Muscle of leg (tissue), 16 donors: ENCODE measurements at places on chromosomes 16 and 17.
A peak's percentile ranks its signal among the peaks of the same experiment; 100 is the strongest.

GRCh38 chr17:12808723-12809122, 19.4 kb downstream of the ARHGAP44 start:
- no peak for DNase-seq

DNA sequence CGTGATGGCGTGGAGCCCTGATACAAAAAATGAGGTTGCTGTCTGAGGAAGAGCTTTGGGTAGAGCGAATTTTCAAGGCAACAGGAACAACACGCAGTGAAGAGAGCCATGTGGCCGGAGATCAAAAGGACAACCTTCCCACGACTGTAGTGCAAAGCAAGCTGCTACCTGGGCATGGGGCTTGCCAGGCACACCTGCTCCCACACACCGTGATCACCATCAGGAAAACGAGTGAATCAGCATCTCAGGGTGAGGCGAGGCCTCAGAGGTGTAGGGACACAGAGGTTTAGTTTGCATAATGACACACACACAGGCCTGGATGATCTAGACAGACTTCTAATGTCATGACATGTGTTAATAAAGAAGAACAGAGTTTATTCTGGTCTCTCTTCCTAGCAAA, 65.7 kb downstream of the PARN start:
- no peak for DNase-seq

DNA sequence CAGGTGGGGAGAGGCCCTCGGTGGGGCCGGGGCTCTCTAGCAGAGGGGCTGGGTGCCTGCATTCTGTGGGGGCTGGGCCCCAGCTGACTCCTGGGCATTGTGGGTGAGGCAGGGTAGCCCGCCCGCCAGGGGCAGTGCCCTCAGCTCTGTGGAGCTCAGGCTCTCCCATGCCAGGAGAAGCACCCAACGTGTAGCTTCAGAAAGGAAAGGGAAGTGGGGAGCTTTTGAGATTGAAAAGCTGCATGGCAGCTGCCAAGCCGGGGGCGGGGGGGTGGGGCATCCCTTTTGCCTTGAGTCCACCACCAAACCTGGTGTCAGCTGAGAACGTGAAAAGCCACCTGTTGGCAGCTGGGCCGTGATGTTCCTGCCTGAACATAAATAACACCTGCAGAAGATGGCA, 192.1 kb upstream of the CIBAR2 start:
- DNase-seq: no peak

- peak; percentile 78 for DNase-seq
Observed at GRCh38 chr17:69853541-69854224, 221.3 kb upstream of the KCNJ16 start.

DNA sequence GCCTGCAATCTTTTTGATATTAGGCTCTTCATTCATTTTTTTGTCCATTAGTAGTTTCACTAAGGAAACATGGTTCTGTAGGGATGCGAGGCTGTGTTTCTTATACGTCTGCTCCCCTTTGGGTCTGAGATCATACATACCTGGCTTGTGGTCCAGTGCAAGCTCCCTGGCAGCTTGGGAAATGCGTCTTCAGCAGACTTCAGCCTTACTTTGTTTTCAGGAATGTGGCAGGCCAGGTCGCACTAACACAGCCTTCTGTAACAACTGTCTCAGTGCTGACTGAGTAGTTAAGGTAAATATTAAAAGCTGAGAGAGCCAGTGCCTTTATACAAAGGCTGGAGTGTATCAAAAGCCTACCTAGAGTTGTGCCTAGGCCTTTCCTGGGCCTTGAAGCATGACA, 970.5 kb upstream of the EEF2KMT start:
- no peak for DNase-seq

- DNase-seq: no peak
Observed at GRCh38 chr17:72788950-72789585, 303.4 kb downstream of the SLC39A11 start.

GRCh38 chr16:66481943-66482390, 54.9 kb downstream of the BEAN1 start:
- no peak for DNase-seq

- peak; percentile 94 for DNase-seq
Observed at GRCh38 chr17:64679710-64680216, 17.7 kb upstream of the SMURF2 start.

DNA sequence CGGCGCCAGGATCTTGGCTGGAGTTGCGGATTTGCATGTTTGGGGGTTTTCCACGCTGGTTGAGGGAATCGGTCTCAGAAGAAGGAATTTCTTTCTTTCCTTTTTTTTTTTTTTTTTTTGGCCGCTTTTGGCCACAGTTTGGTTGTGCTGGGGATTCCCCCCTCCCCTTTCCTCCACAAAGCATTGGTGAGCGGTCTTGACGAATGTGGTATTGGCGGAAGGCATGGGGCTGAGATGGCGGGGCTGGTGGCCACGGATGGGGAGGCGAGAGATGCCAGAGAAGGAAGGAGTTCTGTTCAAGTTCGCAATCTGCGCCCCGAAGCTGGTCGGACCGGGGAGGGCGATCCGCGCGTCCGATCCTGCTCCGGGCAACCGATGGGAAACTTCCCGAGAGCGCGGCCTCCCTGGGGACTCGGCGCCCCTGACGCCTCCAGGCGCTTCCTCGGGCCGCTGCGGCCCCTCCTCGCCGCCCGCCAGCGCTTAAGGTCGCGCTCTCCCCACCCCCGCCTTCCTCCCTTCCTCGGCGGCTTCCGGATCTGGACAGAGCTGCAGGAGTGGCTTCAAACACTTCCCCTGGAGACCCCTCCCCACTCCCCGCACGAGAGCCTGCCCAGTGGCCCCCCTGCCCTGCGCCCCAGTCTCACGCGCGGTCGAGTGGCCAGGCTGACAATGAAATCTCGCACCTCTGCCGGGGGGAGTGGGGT, 43.2 kb downstream of the RAI1 start:
- peak; percentile 72 for DNase-seq

- no peak for DNase-seq
Observed at GRCh38 chr17:5439446-5439764, 450 bp upstream of the C1QBP start.

DNA sequence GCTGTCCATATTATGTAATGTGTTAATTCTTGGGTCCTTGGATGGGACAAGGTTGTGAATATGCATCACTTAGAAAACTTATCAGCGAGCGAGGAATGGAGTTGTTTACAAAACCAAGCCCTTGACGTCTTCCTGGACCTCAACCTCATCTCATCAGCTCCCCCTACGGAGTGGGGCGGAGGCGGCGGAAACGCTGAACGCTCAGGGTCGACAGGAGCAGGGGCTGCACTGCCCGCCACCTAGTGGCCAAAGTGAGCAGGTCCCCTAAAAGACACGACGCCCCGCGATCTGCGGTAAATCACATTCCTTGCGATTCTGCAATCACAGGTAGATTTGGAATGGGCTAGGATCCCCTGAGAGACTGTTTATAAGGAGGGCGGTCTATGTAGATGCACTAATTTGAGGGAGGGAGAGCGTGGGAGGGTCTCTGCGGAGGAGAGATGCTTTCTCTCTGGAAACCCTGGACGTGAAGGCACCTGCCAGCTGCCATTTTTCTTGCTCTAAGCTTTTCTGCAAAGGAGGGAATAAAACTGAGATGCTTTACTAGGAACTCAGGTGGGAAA, 5.4 kb upstream of the ICAM2 start:
- DNase-seq: peak; percentile 68

DNA sequence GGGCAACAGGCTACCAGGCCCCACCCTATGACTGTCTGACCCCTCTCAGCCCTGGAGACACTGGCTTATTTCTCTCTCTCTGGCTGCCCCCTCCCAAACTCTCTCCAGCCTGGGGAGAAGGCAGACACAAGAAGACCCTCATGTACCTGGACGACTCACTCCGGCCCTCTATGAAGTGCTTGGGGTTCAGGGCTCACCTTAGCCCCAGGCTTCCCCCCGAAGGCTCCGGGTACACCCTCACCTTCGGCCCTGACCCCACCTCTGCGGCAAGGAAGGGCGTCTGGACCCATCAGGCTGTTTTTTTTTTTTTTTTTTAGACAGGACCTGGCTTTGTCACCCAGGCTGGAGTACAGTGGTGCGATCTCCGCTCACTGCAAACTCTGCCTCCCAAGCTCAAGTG, 906 bp upstream of the CARMIL2 start:
- no peak for DNase-seq

GRCh38 chr16:17548825-17549224, 78.1 kb upstream of the XYLT1 start:
- no peak for DNase-seq

DNA sequence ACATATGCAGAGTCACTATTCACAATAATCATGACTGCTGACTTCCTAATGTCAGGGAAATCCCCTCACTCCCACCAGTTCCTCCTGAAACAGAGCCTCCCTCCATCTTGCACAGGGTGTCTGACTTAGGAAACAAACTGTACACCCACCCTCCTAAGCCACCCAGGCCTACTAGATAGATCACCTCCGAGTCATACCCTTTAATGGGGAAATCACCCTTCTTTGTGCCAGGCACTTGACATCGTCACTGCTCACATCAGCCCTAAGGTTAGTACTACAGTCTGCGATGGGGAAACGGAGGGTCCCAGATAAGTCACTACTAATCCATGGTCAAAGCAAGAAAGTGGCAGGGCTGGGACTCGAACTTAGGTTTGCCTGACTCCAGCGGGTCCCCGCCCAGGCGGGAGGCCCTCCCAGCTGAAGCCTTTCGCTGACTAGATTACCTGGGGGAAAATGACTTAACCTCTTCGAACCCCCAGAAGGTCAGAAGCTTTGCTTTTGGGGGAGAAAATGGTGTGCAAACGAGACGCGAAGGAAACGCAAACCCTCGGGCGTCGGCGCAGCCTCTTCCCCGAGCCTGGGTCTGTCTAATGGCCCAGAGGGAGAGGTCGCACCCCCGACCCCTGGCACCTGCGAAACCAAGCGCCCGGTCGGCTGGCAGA, 3.4 kb upstream of the MLLT6 start:
- no peak for DNase-seq

DNA sequence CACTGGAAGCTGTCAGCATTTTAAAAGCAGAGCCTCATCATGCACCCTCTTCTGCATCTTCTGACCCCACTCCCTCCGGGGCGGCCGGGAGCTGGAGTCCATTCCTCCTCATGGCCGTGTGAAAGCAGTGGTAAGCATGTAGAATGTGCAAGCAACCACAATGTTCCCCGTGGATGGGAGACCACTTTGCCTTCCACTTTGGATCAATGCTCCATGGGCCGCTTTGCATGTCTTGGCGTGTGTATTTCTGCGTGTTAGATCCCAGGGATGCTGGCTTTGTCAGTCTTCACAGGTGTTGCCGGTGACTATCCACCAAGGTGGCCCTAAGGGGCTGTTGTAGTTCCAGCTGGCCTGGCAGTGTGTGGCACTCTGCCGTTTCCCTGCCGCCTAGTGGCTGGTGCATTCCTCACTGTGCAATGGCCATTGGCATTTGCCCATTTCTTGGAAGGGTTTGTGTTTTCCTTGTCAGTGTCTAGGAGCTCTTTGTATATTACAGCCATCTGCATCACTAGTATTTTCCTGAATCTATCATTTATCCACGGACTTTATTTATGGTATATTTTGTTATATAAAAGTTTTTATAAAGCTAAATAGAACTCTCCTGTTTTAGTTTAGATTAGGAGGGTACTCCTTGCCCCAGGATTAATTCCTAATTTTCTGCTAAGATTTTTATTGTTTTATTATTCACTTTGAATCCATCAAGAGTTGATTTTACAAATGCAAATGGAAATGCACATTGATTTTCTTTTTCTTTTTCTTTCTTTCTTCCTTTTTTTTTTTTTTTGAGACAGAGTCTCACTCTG, 5.8 kb upstream of the ALDH3A1 start:
- DNase-seq: no peak

- no peak for DNase-seq
Observed at GRCh38 chr16:69040144-69040909, 65.1 kb upstream of the HAS3 start.

DNA sequence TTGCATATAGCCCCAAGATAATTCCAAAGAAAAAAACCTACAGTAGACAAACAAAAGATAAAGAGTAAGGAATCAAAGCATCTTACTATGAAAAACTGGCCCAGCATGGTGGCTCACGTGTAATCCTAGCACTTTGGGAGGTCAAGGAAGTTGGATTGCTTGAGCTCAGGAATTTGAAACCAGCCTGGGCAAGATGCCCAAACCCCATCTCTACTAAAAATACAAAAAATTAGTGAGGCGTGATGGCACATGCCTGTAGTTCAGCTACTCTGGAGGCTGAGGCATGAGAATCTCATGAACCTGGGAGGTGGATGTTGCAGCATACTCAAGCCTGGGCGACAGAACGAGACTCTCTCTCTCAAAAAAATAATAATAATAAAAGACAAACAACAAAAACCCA, 764.7 kb upstream of the KIF2B start:
- no peak for DNase-seq

DNA sequence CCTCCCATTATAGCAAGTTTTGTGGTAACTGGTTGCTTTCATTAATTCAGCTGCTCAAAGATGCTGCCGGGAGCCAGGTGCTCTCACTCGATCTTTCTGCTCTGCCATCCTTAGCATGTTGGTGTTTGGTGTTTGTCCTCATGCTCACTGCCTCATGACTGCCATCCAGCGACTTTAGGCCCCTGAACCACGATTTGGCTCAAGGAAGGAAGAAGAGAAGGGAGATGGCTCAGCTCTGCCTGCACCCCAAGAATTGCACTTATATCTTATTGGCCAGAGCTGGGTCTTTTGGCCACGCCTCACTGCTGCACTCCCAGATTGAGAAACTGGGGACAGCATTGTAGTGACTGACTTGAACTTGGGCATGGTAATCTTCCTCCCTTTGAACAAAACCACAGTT, 52.7 kb downstream of the ARSG start:
- no peak for DNase-seq
